ENCODE measurements at places on chromosomes 1 and 21.

DNA sequence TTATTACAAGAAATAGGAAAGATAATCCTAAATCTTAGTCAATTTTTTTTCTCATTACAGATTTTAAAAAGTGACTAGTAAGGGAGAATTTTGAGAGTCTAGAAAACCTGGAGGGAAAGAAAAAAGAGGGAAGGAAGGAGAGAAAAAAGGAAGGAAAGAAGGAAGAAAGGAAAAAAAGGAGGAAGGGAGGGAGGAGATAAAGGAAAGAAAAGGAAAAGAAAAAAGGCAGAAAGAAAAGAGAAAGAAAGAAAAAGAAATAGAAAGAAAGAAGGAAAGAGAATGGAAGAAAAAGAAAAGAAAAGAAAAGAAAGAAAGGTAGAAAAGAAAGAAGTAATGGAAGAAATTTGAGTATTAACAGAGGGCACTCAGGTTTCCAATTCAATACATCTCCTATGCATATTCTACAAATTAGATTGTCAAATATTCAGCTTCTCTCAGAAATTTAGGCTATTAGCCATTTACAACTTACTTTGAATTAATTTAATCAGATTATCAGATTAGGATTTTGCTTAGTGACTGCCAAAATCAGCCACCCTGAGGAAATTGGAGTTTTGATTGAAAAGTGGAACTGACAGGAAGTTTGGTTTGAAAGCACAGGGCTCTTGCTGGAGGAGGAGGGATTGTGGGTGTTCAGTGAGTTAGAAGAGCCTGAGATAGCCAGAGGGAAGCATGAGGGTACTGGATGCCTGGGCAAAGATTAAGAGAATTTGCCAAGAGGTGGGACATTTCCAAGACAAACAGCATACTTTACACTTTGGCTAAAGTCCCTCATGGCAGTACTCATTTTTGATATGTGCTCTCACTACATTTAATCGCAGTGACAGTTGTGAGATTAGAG lies 677.8 kb downstream of the USP25 start:
- DNase-seq = no peak

DNA sequence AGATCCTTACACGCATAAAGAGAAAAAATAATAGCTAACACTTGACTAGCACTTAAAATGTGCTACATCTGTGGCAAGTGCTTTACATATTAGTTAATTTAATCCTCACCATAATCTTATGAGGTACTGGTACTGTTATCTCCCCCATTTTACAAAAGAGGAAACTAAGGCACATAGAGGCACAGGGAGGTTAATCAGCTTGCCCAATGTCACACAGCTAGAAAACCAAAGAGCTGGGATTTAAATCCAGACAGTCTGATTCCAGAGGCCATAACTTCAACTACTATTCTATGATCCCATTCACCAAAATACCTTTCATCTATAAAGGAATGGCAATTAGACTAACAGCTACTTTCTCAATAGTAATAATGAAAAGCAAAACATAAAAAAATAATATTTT lies 11.7 kb downstream of the SPOCD1 start:
- no peak for DNase-seq

DNA sequence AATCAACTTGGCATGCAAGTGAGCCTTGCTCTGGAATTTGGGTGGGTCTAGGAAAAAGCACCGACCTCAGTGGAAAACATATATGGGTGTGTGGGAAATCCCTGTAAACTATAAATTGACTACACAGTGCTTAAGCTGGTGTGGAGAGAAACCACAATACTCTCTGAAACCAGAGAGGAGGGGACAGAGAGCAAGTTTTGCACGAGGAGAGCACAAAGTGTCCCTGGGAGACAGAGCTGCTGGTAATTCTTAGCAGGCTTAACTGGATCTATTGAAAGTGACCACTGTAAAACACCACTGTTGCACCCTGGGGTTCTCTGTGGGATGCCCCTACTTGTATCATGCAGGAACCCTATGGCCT lies 12.8 kb downstream of the KCNJ15 start:
- no peak for DNase-seq

GRCh38 chr1:1110561-1110971 lies 5.3 kb downstream of the C1orf159 start:
- DNase-seq = no peak

DNA sequence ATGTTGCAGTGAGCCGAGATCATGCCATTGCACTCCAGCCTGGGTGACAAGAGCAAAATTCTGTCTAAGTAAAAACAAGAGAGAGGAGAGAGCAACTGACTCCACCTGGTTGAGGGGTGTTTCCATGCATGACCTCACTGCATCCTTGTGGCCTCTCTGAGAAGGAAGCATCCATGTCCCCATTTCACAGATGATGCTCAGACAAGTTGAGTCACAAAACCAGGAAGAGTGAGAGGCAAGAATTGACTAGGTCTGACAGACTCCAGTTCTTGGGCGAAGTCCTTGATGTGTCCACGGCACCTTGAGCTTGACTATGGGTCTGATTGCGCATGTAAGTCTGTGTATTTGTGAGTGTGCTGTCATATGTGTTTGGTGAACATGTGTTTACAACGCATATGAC lies 105.8 kb downstream of the LACTBL1 start:
- DNase-seq = no peak

Measured in CD4-positive, alpha-beta T cell treated with Interferon alpha-2 for 1 hour (primary cell).